ENCODE measurements at places on chromosomes 7 and 10. TPM values are rescaled to one million over a fixed set of nuclear protein-coding genes. Genes with fewer than 3 reads are reported as not detected.

CXCL12 gene
- total RNA-seq = 14.0 TPM

MEIG1 gene
- total RNA-seq = not detected

OR2A42 gene
- total RNA-seq = not detected

PON1 gene
- not detected for total RNA-seq

BICC1 gene
- total RNA-seq = 0.32 TPM

ZNF316 gene
- total RNA-seq = 10.4 TPM

SLC13A1 gene
- not detected for total RNA-seq

BAMBI gene
- total RNA-seq = 6.5 TPM

ING3 gene
- 9.0 TPM for total RNA-seq

VKORC1L1 gene
- 12.8 TPM for total RNA-seq

CCDC71L gene
- 7.1 TPM for total RNA-seq

MSS51 gene
- 1.2 TPM for total RNA-seq

INA gene
- total RNA-seq = 1.4 TPM

DGKB gene
- 0.08 TPM for total RNA-seq

PDK4 gene
- 1.5 TPM for total RNA-seq

TMEM270 gene
- not detected for total RNA-seq

HABP2 gene
- 0.04 TPM for total RNA-seq

FAM107B gene
- total RNA-seq = 19.0 TPM

PRSS37 gene
- not detected for total RNA-seq

NACAD gene
- total RNA-seq = 0.20 TPM

USP6NL gene
- 33.3 TPM for total RNA-seq

TWIST1 gene
- 0.64 TPM for total RNA-seq

SUGCT gene
- total RNA-seq = 8.2 TPM

RPEL1 gene
- total RNA-seq = not detected

DPYSL4 gene
- 1.6 TPM for total RNA-seq

SHH gene
- total RNA-seq = not detected

PSTK gene
- 2.7 TPM for total RNA-seq

IMPDH1 gene
- 38.5 TPM for total RNA-seq

HKDC1 gene
- 0.04 TPM for total RNA-seq

VPS37D gene
- 0.32 TPM for total RNA-seq

C10orf105 gene
- total RNA-seq = not detected

FAM237B gene
- not detected for total RNA-seq

NANOS1 gene
- total RNA-seq = 1.3 TPM

THSD7A gene
- 1.00 TPM for total RNA-seq

DDX56 gene
- 51.8 TPM for total RNA-seq

CCDC126 gene
- total RNA-seq = 5.8 TPM

SMKR1 gene
- not detected for total RNA-seq

PAPSS2 gene
- 10.4 TPM for total RNA-seq

IQCE gene
- total RNA-seq = 7.5 TPM

OPN1SW gene
- total RNA-seq = not detected

TMEM236 gene
- 0.16 TPM for total RNA-seq

CCNJ gene
- total RNA-seq = 2.4 TPM

CLCN1 gene
- total RNA-seq = 0.68 TPM

GARIN1A gene
- total RNA-seq = 0.84 TPM

ASIC3 gene
- 0.52 TPM for total RNA-seq

SNCG gene
- total RNA-seq = 8.2 TPM

EN2 gene
- total RNA-seq = not detected

PRPS1L1 gene
- not detected for total RNA-seq

KLHDC10 gene
- total RNA-seq = 20.8 TPM

GPC2 gene
- 0.20 TPM for total RNA-seq

KCP gene
- total RNA-seq = 1.8 TPM

FAM180A gene
- 0.68 TPM for total RNA-seq

SOSTDC1 gene
- total RNA-seq = 1.9 TPM

NODAL gene
- total RNA-seq = 0.48 TPM

ERV3-1 gene
- total RNA-seq = 17.3 TPM

RBM20 gene
- 3.1 TPM for total RNA-seq

SRRM3 gene
- total RNA-seq = 6.2 TPM

PKD1L1 gene
- total RNA-seq = 0.36 TPM
